PC-9 (cell line): ENCODE measurements at places on chromosomes 1 and 21.

DNA sequence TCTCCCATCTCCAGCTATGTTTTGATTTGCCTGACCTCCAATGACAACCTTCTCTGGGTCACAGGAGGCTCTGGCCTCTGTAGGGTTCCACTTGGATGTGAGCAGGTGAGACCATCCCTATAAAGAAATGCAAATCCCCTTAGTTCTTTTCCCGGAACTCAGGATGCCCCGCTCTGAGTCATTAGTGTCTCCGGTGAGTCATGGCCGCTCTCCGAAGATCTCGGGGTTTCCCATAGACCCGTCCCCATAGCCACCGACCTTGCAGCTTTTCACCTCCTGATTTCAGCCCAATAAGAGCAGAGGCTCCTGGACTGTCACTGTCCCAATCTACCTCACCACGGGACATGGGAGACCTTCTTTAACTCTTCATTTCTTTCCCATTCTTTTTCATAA, 98.2 kb downstream of the PGBD5 start:
- DNase-seq: no peak

DNA sequence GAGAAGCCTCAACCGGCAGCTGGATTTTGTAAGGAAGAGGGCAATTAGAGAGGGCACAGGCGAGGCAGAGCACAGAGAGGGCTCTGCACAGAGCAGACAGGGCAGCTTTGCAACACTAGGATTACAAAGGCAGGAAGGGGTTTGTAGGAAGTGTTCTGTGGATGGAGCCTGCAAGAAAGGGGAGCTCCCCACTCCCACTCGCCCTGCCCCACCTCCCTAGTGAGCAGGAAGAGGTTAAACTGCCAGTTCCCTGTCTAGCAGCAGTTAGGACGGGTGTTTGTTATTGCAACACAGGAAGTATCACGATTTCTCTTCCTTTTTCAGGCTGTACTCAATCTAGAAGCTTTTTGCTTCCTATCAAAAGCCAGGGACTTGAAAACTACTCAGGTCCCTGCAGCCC, 63.3 kb upstream of the LRRC8D start:
- no peak for DNase-seq

GRCh38 chr1:101228424-101229134, 8.2 kb upstream of the S1PR1 start:
- no peak for DNase-seq

- no peak for DNase-seq
Observed at GRCh38 chr1:117467336-117467735, 100.1 kb downstream of the MAN1A2 start.

- no peak for DNase-seq
Observed at GRCh38 chr21:34835526-34835925, 166.7 kb downstream of the CLIC6 start.

- DNase-seq: no peak
Observed at GRCh38 chr21:41098076-41098475, 69.9 kb upstream of the BACE2 start.

- no peak for DNase-seq
Observed at GRCh38 chr1:5980314-5981008, 11.8 kb downstream of the NPHP4 start.

DNA sequence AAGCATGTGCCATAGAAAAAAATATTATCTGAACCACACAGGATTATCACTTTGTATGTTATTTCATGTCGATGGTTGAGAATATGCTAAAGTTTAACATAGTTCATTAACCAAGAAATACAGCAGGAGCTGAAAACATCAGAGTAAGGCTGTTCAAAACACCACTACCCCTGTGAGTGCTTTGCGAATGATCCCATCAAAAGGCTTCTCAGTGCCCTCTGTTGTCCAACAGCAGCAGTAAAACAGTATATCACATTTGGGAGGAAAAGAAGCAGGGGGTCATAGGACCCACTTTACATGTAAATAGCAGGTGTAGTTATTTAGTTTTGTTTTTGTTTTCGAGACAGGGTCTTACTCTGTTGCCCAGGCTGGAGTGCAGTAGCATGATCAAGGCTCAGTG, 289.4 kb upstream of the FMN2 start:
- DNase-seq: no peak
